ENCODE measurements at places on chromosomes 7 and 10.

GRCh38 chr7:55209366-55209765 is 155.8 kb upstream of the LANCL2 start:
- DNase-seq, result no peak

GRCh38 chr10:49474901-49475300 is 64.0 kb downstream of the ERCC6 start:
- DNase-seq, result no peak

DNA sequence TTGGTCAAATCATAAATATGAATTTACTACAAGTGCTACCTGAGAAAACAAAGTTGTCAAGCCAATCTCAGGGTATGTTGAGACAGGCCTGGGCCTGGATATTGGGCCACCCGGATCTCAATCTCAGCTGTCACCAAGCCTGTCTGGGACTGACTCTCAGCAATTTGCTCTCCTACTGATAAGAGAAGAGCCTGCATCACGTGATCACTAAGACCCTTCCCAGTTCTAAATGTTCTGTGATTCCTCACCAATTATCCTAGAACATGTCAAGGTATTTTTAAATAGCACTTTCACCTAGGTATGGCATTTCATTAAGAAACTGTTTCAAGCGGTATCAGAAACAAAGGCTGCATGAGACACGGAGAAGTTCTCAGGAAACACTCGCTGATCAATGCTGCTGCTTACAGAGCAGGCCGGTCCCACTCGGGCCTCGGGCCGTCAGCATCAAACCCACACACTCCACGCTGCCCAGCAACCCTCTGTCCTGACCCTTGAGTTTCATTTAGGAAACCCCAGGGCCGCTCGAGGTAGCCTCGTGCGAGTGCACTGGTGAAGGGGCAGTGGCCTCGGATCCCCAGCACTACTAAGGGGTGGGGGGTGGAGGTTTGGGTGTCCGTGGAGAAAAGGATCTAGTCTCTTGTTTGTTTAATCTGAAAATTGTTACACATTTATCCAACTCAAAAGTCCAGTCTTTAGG is 4.1 kb downstream of the KLF6 start:
- no peak for DNase-seq

DNA sequence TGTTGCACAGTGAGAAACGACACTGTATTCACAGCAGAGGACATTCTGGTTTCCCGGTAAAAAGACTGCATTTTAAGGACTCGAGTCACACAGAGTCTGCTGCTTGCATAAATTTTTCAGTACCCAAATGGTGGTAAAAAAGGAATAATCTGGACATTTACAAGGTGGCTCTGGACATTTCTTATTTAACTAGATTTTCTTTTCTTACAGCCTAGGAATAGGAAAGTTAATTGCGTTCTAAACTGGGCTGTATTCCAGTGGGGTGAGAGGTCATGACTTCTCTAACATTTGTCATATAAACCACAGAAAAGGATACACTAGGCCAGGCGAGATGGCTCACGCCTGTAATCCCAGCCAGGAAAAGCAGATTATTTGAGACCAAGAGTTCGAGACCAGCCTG is 237.5 kb upstream of the KLF6 start:
- DNase-seq, result no peak
